ENCODE measurements at places on chromosomes 7 and 10.
A peak's percentile ranks its signal among the peaks of the same experiment; 100 is the strongest.

- no peak for DNase-seq
Observed at GRCh38 chr10:33115738-33116719, 158.0 kb upstream of the ITGB1 start.

- DNase-seq, result peak; percentile 26
Observed at GRCh38 chr7:151518105-151518946, 1.4 kb downstream of the RHEB start.

DNA sequence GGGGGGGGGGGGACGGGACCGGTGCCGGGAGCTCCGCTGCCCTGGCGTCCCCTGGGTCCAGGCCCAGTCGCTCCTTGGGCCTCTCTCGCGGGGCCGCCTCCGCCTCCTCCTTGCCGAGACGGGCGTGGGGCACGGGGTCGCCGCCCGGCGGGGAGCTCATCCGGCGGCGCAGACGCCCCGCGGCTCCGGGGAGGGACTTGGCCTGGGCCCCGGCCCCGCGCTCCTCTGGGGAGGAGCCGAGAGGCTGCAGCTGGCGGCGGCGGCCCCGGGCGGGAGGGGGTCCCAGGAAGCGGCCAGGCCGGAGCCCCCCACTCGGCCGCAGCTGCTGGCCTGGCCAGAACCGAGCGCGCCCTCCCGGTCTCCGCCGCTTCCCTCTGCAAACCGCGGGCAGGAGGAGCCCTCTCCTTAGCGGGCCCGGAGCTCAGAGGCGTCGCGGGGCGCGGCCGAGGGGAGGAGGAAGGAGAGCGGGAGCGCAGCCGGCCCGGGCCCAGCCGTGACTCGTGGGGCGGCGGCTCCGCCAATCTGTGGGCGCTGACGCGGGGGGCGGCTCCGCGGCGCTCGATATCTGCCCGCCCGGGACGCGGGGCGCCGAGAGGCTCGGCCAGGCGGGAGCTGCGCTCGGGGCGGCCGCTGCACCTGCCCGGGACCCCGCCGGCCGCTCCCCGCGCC, at the start of gene FAM20C:
FAM20C (plus strand) TSS at position 591 of the 669 bp plus-strand sequence. CDS start 629 bp downstream, outside the sequence.
- DNase-seq, result no peak

- no peak for DNase-seq
Observed at GRCh38 chr7:102024769-102025391, 207.5 kb downstream of the CUX1 start.

DNA sequence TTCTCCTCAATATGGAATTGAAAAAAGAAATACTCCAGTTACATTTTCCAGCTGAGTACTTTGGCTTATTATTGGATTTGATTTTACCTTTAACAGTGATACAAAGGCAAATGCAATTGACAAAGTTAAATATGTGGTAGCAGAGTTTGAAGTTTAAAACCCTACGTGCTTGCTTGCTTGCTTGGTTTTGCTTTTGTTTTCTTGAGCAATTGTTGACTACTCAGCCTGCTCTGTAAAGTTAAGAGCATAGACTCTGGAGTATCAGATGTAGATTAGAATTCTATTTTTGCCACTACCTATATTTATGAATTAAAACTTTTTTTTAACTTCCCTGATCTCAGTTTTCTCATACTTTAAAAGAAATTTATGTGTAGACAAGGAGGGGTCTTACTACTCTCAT, 51.4 kb downstream of the PCDH15 start:
- DNase-seq, result no peak
